Stimulated activated CD8-positive, alpha-beta memory T cell treated with anti-CD3 and anti-CD28 coated beads, Interleukin-7, amount 100 ng/mL, for 24 hours (primary cell): ENCODE measurements at places on chromosomes 7 and 10.

DNA sequence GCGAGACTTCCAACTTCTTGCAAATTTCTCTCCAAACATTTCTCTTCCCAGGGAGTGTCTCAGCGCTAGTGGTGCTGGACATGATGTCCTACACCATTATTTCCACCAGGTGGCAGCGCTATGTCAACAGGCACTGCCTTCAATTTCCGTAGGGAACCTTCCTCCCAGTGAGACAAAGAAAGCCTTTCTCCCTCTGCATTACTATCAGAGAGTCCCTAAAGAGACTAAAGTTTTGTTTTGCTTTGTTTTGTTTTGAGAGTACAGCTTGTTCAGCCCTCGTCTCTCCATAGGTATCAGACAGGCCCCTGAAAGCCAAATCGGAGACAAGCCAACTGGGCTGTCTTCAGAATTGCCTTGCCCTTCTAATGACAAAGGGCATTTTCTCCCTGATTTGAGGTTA, 44.2 kb upstream of the GGCT start:
- DNase-seq, result peak; percentile 5

DNA sequence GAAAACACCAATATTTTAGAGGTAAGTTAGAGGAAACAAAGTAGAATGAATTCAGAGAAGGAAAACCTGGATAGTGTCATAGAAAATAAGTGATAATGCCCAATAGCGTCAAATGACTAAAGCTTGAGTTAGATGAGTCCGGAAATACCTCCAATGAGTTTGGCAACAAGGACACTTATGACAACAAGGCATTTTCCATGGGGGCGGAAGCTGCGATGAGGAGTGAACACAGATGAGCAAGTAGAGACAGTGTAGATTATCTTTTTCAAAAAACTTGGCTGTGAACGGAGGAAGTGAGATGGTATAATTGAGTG, 383 bp upstream of the R3HCC1L start:
- no peak for DNase-seq

DNA sequence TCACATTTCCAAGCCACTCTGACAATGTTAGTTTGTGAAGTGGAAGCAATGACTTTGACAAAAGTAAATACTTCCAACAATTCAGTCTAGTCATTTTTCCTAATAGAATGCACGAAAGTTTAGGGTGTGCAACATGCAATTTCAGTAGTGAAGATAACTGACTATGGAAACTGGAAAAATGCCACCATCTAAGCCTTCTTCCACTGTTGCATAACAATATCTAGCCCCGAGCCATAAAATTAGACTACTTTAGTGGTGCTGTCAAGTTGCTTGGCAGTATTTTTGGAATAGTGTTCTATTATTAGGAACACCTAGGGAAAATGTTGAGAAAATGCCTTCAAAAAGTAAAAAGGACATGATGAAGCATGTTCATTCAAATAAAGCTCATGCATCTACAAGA, 17.9 kb downstream of the SEMA3A start:
- no peak for DNase-seq

- DNase-seq, result no peak
Measured at GRCh38 chr7:157501581-157501980, 164.8 kb downstream of the DNAJB6 start.

- DNase-seq, result no peak
Measured at GRCh38 chr10:133590226-133590969, 25.0 kb upstream of the SYCE1 start.

GRCh38 chr7:111735661-111736551, 173.6 kb upstream of the IMMP2L start:
- no peak for DNase-seq

GRCh38 chr7:77561352-77561751, 24.3 kb downstream of the PTPN12 start:
- DNase-seq, result no peak

DNA sequence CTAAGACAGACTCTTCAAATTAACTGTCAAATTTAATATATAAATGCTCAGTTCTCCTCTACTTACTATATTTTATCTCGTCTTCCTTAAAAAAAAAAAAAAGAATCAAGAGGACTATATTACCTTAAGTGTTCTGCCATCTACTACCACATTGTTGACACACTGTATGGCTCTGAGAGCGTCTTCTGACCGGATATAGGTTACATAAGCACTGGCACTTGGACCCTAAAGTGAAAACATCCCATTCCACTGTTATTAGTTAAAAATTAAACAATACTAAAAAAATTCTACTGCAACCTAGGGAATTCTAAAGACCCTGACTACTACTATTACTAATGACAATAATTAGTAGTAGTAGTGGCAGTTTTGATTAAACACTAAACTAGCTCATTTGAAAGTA, 95.7 kb downstream of the CNOT4 start:
- DNase-seq, result no peak

- no peak for DNase-seq
Measured at GRCh38 chr7:112788778-112789343, 1.3 kb downstream of the TMEM168 start.

DNA sequence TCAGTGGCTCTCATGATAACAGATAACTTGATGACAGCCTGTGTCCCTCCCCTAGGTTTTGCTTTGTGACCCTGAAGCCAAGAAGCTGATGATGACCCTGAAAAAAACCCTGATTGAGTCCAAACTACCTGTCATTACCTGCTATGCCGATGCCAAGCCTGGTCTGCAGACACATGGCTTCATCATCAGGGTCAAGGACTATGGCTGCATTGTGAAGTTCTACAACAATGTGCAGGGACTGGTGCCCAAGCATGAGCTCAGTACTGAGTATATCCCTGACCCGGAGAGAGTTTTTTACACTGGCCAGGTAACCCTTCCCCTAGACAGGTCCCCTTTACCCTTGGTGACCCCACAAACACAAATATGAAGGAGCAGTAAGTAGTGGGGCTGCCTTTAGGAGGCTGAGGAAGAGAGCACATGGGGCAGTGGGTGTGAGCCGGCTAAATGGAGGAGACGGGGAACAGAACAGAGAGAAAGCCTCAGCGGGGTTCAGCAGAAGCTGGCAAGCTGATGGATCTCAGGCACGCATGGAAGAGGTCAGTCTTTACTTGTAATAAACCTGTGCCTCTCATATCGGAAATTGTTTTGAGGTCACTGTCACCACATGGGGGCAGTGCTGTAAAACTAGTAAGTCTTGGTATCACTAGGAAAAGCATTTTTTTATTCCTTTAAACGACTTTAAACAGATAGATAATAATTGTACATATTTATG, 20.2 kb downstream of the PDCD11 start:
- DNase-seq, result no peak

GRCh38 chr10:75764974-75765788, 333.8 kb downstream of the LRMDA start:
- DNase-seq, result no peak

GRCh38 chr7:116828281-116828680, 34.1 kb upstream of the CAPZA2 start:
- no peak for DNase-seq

DNA sequence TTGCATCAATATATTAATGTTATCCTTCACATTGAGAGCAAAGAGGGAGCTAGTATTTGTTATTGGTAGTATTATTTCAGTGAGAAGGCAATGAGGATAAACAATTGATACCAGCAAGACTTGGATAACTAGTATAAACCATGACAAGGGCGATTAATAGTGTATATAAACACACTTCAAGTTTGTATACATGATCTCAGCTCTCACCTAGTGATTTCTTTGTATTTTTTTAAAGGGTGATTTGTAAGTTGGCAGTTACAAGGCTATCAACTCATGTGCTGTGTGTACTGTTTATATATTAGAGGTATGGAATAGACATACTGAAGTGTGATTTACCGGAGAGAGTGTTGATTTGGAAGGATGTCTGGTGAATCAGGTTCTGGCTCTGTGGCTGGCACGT, 88.0 kb downstream of the SNX10 start:
- no peak for DNase-seq

DNA sequence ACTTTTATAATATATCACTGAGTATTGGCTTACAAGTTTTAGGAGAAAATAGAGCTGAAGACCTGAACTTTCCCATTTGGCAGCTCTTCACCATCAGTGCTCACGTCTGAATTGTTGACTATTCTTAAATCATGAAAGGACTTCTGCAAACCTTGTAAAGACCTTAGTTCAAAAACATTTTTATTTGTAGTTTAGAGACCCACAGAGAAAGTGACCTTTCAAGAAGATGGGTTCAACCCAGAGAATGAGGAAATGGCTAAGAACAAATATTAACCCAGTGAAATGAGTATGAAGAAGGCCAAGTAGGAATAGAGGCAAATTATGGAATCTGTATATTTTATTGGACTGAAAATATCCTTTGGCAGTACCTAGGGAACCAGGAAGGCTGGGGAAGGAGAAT, 1151.1 kb downstream of the GATA3 start:
- no peak for DNase-seq

DNA sequence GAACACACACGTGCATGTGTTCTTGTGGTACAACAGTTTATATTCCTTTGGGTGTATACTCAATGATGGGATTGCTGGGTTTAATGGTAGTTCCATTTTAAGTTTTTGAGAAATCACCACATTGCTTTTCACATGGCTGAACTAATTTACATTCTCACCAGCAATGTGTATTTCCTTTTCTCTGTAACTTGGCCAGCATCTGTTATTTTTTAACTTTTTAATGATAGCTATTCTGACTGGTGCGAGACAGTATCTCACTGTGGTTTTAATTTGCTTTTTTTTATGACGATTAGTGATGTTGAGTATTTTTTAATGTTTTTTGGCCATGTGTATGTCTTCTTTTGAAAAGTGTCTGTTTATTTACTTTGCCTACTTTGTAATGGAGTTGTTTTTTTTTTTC, 256.6 kb downstream of the ZWINT start:
- DNase-seq, result no peak

DNA sequence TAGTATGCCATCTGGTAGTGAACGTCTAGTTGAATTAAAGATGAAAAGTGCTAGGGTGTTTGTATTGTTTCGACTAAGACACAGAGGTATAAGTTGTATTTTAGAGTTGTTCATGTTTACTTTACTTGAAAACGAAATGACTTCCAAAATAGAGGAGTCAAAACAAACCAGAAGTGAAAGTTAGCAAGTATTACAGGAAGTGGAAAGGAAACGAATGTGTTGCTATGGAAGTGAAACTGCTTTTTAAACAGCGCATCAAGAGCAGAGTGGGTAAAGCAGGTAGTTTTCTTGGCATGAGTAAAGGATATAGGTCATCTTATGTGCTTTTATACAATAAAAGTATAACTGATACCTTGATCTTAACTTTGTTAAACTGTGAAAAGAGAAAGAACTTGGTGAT, 20.0 kb upstream of the GALNTL5 start:
- DNase-seq, result no peak

DNA sequence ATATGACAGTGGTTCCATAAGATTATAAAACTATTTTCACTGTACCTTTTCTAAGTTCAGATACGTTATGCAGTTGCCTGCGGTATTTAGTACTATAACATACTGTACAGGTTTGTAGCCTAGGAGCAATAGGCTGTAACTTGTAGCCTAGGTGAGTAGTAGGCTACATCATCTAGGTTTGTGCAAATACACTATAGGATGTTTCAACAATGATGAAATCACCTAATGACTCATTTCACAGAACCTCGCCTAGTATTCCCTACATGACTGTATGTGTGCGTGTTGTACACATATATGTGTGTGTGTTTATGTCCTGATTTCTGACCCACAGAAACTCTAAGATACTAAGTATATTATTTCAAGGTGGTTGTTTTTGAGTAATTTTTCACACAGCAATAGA, 139.0 kb downstream of the HERPUD2 start:
- no peak for DNase-seq

- DNase-seq, result no peak
Measured at GRCh38 chr7:39259391-39260003, 281.8 kb downstream of the POU6F2 start.

- no peak for DNase-seq
Measured at GRCh38 chr10:22666287-22667092, 47.9 kb downstream of the PIP4K2A start.

- no peak for DNase-seq
Measured at GRCh38 chr10:35079265-35079664, 10.9 kb downstream of the CUL2 start.

- DNase-seq, result no peak
Measured at GRCh38 chr7:148884049-148884298, at the start of gene EZH2. Gene EZH2 (minus strand): TSS chr7:148884291. CDS start chr7:148847298, 36,993 bp downstream.

- no peak for DNase-seq
Measured at GRCh38 chr10:87092861-87093631, 1.6 kb downstream of the GLUD1 start.

GRCh38 chr10:82462910-82463551, 588.0 kb downstream of the NRG3 start:
- no peak for DNase-seq

GRCh38 chr10:96287392-96288105, 16.2 kb upstream of the BLNK start:
- DNase-seq, result no peak

- no peak for DNase-seq
Measured at GRCh38 chr10:93475871-93476270, 6.3 kb downstream of the MYOF start.

DNA sequence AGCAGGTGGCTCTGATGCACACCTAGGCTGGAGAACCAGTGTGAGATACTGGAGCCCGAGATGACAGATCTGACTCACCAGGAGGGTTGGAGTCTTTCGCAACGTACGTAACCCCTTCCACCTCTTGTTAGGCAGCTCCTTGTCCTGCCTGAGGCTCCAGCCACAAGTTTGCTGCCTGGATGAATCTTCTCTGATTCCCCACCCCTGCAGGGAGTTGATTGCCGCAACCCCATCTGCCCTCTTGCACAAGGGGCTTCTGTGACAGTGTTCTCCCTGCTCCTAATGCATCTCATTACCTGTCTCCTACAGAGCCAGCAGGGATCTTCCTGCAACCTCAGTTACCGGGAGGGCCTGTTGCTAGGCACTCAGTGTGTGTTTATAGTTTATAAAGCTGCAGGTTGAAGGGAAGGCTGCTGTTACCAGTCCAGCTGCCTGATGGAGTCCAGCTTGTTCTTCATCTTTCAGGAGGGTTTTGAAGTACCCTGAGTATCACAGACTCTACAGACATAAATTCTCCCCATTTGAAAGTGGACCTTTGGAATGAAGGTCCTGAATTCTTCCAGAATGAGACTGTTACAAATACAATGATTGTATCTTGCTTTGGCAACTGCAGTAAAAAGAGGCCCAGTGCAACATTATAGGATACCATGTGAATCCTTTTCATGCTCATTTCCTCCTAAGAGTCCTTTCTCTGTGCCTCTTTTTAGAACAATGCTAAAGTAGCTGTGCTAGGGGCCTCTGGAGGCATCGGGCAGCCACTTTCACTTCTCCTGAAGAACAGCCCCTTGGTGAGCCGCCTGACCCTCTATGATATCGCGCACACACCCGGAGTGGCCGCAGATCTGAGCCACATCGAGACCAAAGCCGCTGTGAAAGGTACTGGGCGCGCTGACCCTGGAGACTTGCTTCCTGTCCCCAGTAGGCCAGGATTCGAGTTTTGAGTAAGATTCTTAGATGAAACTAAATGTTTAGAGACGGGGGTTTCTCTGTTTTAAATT, 6.5 kb downstream of the MDH2 start:
- DNase-seq, result no peak

DNA sequence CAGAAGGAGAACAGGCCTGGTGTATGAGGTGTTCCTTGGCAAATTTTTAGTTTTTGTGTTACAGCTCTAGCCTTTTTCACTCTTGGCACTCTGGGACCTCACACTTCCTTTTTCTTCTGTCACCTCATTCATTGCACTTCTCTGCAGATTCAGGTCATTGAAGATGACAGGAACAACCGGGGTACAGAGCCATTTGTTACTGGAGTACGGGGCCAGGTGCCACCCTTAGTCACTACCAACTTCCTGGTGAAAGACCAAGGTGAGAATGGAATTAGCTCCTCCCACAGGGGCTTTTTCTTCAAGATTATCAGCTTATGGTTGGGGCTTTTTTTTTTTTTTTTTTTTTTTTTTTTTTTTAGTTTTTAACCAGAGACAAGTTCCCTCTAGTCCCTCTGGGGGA, 18.5 kb upstream of the CHCHD1 start:
- DNase-seq, result no peak

- DNase-seq, result no peak
Measured at GRCh38 chr7:23696916-23697441, 13.0 kb upstream of the STK31 start.
